AG04450 (cell line): ENCODE measurements at places on chromosomes 1 and 21. TPM values are rescaled to one million over a fixed set of nuclear protein-coding genes. Genes with fewer than 3 reads are reported as not detected.

Gene ACOT7
- 80.1 and 102 TPM in 2 replicates for polyA plus RNA-seq

Gene TFF1
- polyA plus RNA-seq = not detected in 2 replicates

Gene ACTL8
- polyA plus RNA-seq = 0.05 TPM in 1 of 2 replicates, not detected in the other

Gene CACNA1S
- polyA plus RNA-seq = not detected in 2 replicates

Gene CLCA4
- polyA plus RNA-seq = not detected in 2 replicates

Gene ANKRD65
- 0.16 and 0.24 TPM in 2 replicates for polyA plus RNA-seq

Gene LMX1A
- polyA plus RNA-seq = not detected in 2 replicates

Gene PCSK9
- polyA plus RNA-seq = 0.06 and 0.17 TPM in 2 replicates

Gene PTCH2
- polyA plus RNA-seq = 0.20 and 0.36 TPM in 2 replicates

Gene UTS2
- polyA plus RNA-seq = 0.06 TPM in 1 of 2 replicates, not detected in the other

Gene PLEKHN1
- 0.06 and 0.15 TPM in 2 replicates for polyA plus RNA-seq

Gene SELL
- 0.05 TPM in 1 of 2 replicates, not detected in the other for polyA plus RNA-seq

Gene CFHR2
- not detected in 2 replicates for polyA plus RNA-seq

Gene MAST2
- polyA plus RNA-seq = 24.7 and 25.5 TPM in 2 replicates

Gene CDC20
- 22.8 and 27.5 TPM in 2 replicates for polyA plus RNA-seq

Gene WNT3A
- polyA plus RNA-seq = not detected in 2 replicates

Gene ADORA1
- polyA plus RNA-seq = 1.7 and 2.1 TPM in 2 replicates
